ENCODE measurements at places on chromosomes 16 and 17.

DNA sequence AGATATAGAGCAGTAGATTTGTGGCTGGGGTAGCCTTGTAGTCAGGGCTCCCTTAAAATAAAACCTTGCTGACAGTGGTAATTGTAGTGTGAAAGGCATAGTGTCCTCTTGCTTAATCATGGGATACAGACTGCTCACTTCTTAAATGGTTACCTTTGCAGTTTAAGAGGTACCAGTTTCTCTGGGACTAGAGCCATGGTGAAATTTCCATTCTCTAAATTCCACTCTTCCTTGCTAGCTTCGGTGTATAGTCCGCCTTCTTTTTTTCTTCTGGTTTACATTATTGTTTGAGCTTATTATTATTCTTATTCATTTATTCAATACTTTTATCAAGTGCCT, 1.6 kb downstream of the CCP110 start:
- DNase-seq, result peak; percentile 23

- DNase-seq, result no peak
These were observed 140.9 kb upstream of the CCL2 start for GRCh38 chr17:34114174-34114573.

DNA sequence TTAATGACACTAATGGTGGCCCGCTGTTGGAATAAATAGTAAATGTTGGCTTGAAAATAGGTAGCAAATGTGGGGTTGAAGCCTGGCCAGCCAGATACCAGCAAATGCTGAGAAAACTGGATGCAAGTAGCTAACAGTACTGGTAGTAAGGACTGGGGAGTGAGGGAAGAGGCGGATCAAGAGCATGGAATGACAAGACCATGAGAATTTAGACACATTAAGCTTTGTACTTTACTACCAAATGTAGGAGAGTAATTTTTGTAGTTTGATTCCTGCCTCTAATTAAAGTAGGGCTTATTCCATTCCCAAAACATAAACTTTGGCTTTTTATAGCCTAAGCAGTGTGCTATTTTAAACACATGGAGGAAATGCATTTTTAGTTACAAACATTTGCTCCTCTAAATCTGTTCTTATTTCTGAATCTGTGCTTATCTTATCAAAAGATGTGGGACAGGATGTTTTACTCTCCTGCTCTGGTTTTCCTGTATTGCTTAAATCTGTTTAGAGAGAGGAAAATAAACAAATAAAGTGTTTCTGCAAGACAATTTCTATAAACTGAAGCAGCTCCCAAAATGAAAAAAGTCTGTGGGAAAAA, 44.1 kb downstream of the CFDP1 start:
- no peak for DNase-seq

GRCh38 chr16:85750827-85751697, at the start of gene C16orf74:
Gene C16orf74 (minus strand): TSS chr16:85751096. CDS start chr16:85735217, 15,879 bp downstream.
- peak; percentile 62 for DNase-seq

- peak; percentile 93 for DNase-seq
These were observed 56.7 kb downstream of the CFDP1 start for GRCh38 chr16:75376475-75377161.

DNA sequence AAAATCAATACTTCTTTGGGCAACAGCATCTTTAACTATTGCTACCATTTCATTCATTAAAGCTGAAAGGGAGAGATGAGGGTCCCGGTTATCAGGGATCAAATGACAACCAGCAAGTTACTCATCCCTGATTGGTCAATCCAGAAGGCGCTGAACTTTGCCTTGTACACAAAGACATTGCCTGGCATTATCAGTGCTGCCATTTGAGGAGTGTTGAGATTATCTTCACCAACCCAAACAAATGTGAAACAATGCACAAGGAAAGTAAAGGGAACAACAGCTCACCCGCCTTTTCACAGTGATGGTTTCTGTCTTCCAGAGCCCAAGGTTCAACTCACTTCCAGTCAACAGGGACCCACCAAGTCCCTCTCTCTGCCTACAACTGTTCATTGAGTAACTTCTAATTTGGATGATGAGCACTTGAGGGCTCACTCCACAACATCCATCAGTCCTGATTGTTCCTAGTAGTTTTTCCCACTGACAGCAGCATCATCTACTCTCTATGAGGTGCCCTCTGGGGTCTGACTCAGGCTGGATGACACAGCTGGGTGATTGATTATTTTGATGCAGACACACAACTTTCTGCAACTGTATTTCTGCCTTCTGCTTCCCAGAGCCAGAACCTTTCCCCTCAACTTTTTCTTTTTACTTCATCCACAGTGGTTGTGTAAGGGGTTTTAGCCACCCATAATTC, 32.0 kb downstream of the LYRM9 start:
- no peak for DNase-seq

GRCh38 chr17:43880420-43880991, 26.8 kb downstream of the MPP2 start:
- peak; percentile 18 for DNase-seq

- DNase-seq, result no peak
These were observed 49.2 kb downstream of the TNRC6A start for GRCh38 chr16:24778671-24779070.

- no peak for DNase-seq
These were observed 1.3 kb upstream of the NOL3 start for GRCh38 chr16:67169011-67169451.

GRCh38 chr16:6512512-6512911, 820.1 kb upstream of the RBFOX1 start:
- DNase-seq, result no peak

Data from trophoblast cell (in vitro differentiated cells and primary cell).